HCT116 (cell line): ENCODE measurements at places on chromosomes 11 and 22. TPM values are rescaled to one million over a fixed set of nuclear protein-coding genes. Genes with fewer than 3 reads are reported as not detected.

The MAJIN gene
- total RNA-seq: not detected

The ENTHD1 gene
- total RNA-seq: not detected

The FGF3 gene
- not detected for total RNA-seq

The PPP1CA gene
- total RNA-seq: 238 TPM

The PRG3 gene
- total RNA-seq: not detected

The ELF5 gene
- total RNA-seq: 0.32 TPM

The SHANK3 gene
- total RNA-seq: 16.0 TPM

The CSF2RB gene
- 0.10 TPM for total RNA-seq

DNA sequence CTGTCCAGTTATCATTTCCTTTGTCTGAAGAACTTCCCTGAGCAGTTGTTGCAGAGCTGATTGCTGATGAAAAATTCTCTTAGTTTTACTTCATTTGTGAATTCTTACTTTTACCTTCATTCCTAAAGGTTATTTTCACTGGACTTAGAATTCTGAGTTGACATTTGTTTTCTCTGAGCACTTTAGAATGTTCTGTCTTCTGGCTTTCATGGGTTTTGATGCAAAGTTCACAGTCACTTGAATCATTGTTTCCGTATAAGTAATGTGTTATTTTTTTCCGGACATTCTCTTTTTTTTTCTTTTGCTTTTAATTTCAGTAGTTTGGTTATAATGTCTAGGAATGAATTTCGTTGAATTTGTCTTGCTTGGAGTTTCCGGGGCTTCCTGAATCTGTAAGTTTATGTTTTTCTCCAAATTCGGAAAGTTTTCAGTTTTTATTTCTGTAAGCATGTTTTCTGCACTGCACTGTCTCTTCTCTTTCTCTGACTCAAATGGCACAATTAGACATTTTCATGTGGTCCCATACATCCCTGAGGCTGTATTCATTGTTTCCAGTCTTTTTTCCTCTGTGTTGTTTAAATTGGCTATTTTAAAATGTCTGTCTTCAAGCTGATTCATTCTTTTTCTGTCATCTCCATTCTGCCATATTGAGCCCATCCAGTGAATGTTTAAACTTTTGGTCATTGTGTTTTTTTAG lies 68.5 kb upstream of the NARS2 start:
- no peak overlapping the region for H3K27ac ChIP-seq
- H3K4me3 ChIP-seq: no peak overlapping the region

DNA sequence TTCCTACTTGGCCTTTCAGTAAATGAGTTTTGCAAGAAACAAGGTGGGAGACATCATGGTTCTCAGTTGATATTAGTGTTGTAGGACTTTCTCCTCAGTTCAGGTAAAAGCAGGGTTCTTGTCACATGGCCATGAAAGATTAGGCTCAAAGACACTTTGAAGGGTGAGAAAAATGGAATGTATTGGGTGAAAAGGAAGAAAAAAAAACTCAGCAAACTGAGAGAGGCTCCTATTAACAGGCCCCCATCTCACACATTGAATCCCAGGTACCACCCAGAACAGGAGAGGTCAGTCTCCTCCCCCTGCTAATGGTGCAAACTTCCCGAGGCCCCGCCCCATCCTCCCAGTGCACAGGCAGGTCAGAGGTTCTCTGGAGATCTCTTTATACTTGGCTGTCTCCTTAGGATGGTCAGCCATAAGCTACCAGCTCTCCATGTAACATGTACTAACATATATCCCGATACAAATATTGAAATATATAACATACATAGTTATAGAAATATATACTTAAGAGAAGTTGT lies 62.2 kb downstream of the MICAL2 start:
- no peak for DNase-seq
- no peak overlapping the region for H3K27ac ChIP-seq
- no peaks in the 10 kb centered on the region for H3K36me3 ChIP-seq
- H3K4me3 ChIP-seq: no peak overlapping the region
- no peaks in the 10 kb centered on the region for H3K27me3 ChIP-seq
- H3K4me1 ChIP-seq: peaks cover 99% of the 10 kb centered on the region

DNA sequence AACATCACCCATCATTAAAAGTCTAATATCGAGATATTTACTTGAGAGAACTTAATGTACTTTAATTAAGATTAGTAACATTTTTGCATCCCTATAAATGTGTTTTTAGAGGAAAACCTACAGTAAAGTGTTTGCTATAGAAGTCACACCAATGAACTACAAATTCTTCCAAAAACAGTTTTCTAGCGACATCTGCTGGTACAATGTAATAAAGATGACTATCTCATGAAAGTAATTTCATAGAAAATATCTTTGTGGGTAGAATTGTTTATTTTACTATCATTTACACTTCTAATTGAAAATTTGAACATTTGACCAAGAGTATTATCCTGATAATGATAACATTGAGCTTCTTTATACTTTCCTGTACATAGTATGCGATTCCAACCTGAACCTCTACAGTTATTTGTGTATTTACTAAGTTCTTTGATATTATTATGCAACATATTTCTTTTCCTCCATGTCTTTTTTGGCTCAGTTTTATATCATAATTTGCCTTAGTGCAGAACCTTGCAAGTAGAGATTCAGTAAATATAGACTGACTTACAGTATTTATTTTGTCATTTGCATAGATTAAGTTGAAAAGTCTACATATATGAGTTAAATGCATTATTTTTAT lies 252.7 kb downstream of the TMEM135 start:
- H3K36me3 ChIP-seq: no peaks in the 10 kb centered on the region
- no peak overlapping the region for H3K27ac ChIP-seq
- no peaks in the 10 kb centered on the region for H3K27me3 ChIP-seq
- H3K4me3 ChIP-seq: no peak overlapping the region
- no peaks in the 10 kb centered on the region for H3K4me1 ChIP-seq

DNA sequence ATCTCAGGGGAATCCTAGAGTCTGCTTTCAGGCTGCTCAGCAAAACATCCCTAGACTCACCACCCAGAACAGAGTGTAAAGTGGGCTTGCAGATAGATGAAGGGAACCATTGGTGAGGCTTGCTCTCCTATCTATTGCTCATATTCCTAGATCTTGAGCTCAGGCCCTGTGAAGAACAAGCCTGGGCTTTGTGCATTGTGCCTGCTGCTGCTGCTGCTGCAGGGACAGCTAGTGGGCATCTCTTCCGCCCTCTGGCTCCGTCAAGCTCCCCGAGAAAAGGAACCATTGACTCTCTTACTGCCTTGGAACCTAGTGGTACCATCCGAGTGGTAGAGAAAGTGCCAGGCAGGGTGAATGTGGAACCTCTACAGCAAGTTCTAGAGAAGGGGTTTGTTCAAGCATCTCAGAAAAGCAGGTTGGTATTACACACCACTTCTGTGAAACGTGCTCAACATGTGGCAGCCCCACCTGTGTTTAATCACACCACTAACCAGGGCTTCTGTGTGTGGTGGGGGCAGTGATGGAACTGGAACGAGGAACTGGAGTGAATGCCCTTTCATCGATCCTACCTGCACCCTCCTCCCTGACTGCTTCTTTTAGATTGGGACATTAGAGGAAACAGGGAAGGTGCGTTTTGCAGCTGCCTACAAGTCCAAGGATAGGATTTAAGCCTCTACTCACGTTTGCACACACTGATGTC lies 4.4 kb downstream of the BACE1-AS start:
- peaks cover 15% of the 10 kb centered on the region for H3K4me1 ChIP-seq
- no peak overlapping the region for H3K27ac ChIP-seq
- H3K27me3 ChIP-seq: no peaks in the 10 kb centered on the region

- DNase-seq: no peak
- H3K27me3 ChIP-seq: 0 out of 2 replicates have a peak, but pooled peaks cover 3% of the 10 kb centered on the region
- no peak overlapping the region for H3K27ac ChIP-seq
- H3K36me3 ChIP-seq: no peaks in the 10 kb centered on the region
- no peak overlapping the region for H3K4me3 ChIP-seq
These were observed 29.2 kb downstream of the SCUBE1 start for GRCh38 chr22:43313890-43314474.

- no peak overlapping the region for H3K27ac ChIP-seq
- H3K27me3 ChIP-seq: no peaks in the 10 kb centered on the region
- no peak overlapping the region for H3K4me3 ChIP-seq
These were observed 273.9 kb downstream of the SBF2 start for GRCh38 chr11:10019906-10020682.

- H3K27me3 ChIP-seq: no peaks in the 10 kb centered on the region
- H3K27ac ChIP-seq: no peak overlapping the region
- H3K36me3 ChIP-seq: no peaks in the 10 kb centered on the region
- no peak for DNase-seq
These were observed 57.8 kb upstream of the APOA1 start for GRCh38 chr11:116895048-116895757.

GRCh38 chr11:110795112-110795624 lies 82.9 kb upstream of the ARHGAP20 start:
- no peak overlapping the region for H3K27ac ChIP-seq
- no peak for DNase-seq
- no peak overlapping the region for H3K4me3 ChIP-seq
- no peaks in the 10 kb centered on the region for H3K4me1 ChIP-seq
- H3K27me3 ChIP-seq: peaks cover 16% of the 10 kb centered on the region; the same call in 1 of the 2 replicates

DNA sequence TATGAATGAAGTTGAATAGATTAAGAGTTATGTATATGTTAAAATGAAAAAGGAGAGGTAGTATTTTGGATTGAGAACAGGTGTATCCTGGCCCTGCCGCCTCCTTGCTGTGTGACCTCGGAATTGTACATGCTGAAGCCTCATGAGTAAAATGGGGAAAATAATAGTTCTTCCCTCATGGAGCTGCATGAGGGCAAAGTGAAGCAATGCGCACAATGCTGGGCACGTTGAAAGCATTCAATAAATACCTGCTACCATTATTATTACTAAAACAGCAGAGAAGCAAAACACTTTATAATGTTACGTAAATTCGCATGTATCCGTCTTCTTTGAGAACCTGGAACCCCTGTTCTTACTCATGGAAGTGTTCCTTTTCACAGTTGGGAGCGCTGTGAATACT lies 5.7 kb downstream of the AMOTL1 start:
- no peak overlapping the region for H3K4me3 ChIP-seq
- no peaks in the 10 kb centered on the region for H3K36me3 ChIP-seq
- no peak overlapping the region for H3K27ac ChIP-seq
- no peaks in the 10 kb centered on the region for H3K27me3 ChIP-seq
- H3K4me1 ChIP-seq: peaks cover 50% of the 10 kb centered on the region

DNA sequence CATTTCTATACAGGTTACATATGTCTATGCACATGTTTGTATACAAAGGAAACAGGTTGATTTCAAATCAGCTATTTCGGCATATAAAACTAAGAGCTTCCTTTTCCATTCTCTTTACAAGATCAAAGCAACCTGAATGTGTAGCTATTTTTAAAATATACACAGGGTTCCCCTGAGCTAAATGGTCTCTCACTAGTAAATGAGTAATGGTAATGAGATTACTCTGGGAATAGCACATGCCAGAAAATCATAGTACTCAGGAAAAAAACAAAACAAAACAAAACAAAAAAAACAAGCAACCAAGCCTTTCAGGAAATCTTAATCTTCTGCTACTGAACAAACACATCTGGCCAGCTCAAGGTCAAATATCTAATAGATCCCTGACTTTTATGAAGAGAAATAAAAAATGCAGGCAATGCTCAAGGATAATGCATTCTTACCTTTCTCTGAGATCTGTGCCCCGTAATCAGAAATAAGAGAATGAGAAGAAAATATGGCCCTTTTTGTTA lies 156.6 kb upstream of the POU2AF2 start:
- peaks cover 28% of the 10 kb centered on the region for H3K27me3 ChIP-seq
- H3K36me3 ChIP-seq: no peaks in the 10 kb centered on the region
- H3K4me3 ChIP-seq: no peak overlapping the region
- no peaks in the 10 kb centered on the region for H3K4me1 ChIP-seq

- no peak for DNase-seq
- no peaks in the 10 kb centered on the region for H3K27me3 ChIP-seq
- no peak overlapping the region for H3K4me3 ChIP-seq
- no peaks in the 10 kb centered on the region; the same call in 1 of the 2 replicates for H3K4me1 ChIP-seq
These were observed 62.5 kb upstream of the CRTAM start for GRCh38 chr11:122775675-122776271.

DNA sequence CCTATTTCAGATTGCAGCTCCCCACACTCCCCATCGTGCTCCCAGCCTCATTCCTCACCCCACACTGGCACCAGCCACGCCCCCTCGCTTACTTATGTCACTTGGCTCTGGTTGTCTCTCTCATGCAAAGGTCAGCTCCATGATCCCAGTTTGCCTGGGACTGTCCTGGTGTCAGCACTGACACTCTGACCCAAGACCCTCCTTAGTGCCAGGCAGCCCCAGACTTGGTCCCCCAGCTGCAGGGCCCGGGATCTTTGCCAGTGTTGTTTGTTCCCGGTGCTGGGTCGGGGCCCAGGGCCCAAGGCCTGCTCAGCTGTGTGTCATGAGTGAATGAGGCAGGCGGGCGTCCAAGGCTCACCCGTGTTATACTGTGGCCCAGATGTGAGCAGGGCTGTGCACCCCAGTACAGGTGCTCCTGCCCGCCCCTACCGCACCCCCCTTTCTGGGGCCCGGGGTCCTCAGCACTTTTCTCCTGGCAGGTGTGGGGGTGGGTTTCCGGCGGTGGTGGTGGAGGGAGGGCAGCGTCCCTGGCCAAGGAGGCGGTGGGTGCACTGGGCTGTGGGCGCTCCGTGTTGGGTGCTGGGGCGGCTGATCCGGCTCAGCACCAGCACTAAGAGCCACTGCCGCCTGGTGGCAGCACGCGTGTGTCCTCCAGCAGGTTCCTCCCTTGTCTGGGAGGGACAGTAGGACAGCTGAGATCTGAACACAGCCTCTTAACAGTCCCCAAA lies 19.5 kb downstream of the IL17REL start:
- no peak overlapping the region for H3K4me3 ChIP-seq
- H3K27ac ChIP-seq: no peak overlapping the region; the same call in 1 of the 2 replicates
- DNase-seq: no peak
- no peaks in the 10 kb centered on the region for H3K36me3 ChIP-seq
- H3K27me3 ChIP-seq: no peaks in the 10 kb centered on the region
- H3K4me1 ChIP-seq: no peaks in the 10 kb centered on the region

GRCh38 chr11:60221692-60222091 lies 21.2 kb downstream of the MS4A4E start:
- H3K27ac ChIP-seq: no peak overlapping the region
- no peak for DNase-seq
- no peaks in the 10 kb centered on the region for H3K27me3 ChIP-seq

DNA sequence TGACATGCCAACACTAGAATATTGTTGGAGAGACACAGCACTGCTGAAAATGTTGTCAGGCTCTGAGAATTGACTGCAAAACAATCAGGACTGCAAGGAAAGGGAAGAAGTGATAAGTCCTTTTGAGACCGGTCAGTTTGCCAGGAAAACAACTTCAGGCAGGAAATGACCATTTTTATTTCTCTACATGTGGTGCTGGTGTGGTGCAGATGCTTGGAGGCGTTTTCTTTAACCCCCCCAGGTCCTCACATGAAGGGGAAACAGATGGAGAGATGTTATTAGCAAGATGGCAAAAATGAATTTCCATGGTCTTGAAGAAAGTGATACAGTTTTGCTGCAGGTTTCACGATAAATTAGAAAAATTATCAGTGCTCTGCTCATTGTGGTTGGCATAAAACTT lies 5.7 kb downstream of the AP2A2 start:
- H3K27ac ChIP-seq: no peak overlapping the region
- no peak overlapping the region for H3K4me3 ChIP-seq

GRCh38 chr11:2198621-2199365 lies 27.2 kb upstream of the TH start:
- no peak overlapping the region for H3K4me3 ChIP-seq
- H3K36me3 ChIP-seq: no peaks in the 10 kb centered on the region
- no peaks in the 10 kb centered on the region for H3K27me3 ChIP-seq
- peaks cover 16% of the 10 kb centered on the region for H3K4me1 ChIP-seq
